Aorta (tissue), 5 donors: ENCODE measurements at places on chromosomes 5 and 9. TPM values are rescaled to one million over a fixed set of nuclear protein-coding genes. Genes with fewer than 3 reads are reported as not detected.

TAS2R1 gene
- total RNA-seq, result not detected

DOCK2 gene
- total RNA-seq, result 31.5 TPM

PTPN3 gene
- total RNA-seq, result 22.9 TPM

RNF145 gene
- total RNA-seq, result 44.8 TPM

DNA sequence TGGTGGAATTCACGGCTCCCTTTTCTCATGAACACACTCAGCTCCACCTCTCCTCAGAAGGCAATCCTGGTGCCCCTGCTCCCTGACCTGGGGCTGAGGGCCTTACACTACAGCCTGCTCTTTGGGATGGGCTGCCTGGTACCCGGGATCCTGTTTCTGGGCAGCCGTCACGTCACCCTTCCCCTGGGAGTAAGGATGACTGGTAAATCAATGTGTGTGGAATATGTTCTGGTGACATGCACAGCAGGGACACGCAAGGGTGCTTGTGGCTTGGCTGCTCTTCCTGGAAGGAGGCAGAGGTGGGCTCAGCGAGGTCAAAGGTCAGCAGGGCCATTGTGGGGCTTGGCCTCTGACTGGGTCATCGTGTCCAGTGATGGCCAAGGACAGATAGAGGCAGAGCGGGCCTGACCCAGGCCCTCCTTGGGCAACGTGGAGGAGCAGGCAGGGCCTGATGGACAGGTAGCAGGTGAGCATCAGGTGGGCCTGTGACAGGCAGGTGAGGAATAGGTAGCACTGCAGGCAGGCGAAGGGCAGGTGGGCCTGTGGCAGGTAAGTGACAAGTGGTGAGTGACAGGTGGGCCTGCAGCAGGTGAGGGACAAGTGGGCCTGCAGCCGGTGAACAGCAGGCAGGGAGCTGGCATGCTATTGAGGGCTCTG lies 399.4 kb upstream of the IRX4 start:
- no peak for DNase-seq
- no peak overlapping the region for H3K27ac ChIP-seq
- no peaks in the 10 kb centered on the region for H3K4me1 ChIP-seq
- H3K36me3 ChIP-seq, result no peaks in the 10 kb centered on the region
- H3K4me3 ChIP-seq, result no peak overlapping the region
